Activated CD4-positive, alpha-beta T cell treated with anti-CD3 and anti-CD28 coated beads, Interleukin-2, amount 10 ng/mL, durations not matched to agents 24 days and 14 days (primary cell): ENCODE measurements at places on chromosomes 11 and 22. TPM values are rescaled to one million over a fixed set of nuclear protein-coding genes. Genes with fewer than 3 reads are reported as not detected.

DNA sequence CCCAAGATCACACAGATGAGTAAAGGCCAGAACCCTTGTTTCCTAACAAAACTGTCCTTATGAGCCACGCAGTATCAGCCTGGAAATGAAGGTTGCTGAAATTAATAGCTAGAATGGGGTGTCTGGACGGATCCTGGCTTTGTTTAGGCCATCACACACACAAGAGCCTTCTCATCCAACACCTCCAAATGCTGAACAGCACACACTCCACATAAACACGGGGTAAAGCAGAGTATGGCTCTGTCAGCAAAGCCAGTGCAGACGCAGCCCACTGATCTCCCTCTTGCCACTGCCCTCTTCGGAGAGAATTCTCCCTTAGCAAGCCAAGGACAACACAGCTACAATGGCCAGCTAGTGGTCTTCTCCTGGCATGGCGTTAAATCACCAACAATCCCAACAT, 392.6 kb upstream of the SYN3 start:
- H3K4me3 ChIP-seq, result no peak overlapping the region
- H3K27me3 ChIP-seq, result no peaks in the 10 kb centered on the region
- no peak for DNase-seq
- H3K4me1 ChIP-seq, result no peaks in the 10 kb centered on the region
- H3K36me3 ChIP-seq, result no peaks in the 10 kb centered on the region
- no peak overlapping the region for H3K27ac ChIP-seq

DNA sequence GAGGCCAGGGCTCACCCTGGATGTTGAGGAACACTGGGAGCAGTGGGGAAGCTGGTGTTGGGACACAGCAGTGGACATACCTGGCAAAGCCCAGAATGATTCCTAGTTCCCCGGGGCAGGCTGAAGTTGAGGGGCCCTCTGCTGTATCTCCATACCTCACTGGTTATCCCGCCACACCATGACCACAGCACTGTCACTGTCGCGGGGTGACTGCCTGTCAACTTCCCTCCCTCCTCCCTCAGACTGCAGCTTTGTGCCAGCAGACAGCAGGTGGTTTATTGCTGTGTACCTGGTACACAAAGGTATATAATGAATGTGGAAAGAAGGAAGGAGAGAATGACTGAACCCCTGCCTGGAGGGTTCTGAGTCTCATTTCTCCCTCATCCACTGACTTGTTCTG, 318.7 kb downstream of the TMEM135 start:
- H3K4me1 ChIP-seq, result peaks cover 12% of the 10 kb centered on the region
- DNase-seq, result no peak
- no peaks in the 10 kb centered on the region for H3K36me3 ChIP-seq
- peaks cover 9% of the 10 kb centered on the region for H3K27me3 ChIP-seq
- H3K27ac ChIP-seq, result no peak overlapping the region

DNA sequence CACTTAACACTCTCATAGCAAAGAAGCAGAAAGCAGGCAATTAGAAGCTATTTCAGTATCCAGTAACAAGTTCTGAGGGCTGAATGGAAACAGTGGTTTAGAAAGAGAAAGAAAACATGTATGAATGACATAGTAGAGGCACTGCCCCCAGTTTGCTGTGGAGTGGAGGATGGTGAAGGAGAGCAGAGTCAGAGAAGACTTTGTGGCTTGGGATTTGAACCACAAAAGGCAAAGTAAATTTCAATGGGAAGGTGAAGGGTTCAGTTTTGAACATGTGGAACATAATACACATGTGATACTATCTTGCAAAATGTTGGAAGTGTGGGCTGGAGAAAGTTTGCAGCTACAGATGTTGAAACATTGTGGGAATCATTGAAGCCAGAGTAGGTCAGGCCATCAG, 81.4 kb downstream of the SNX19 start:
- no peak overlapping the region for H3K4me3 ChIP-seq
- DNase-seq, result no peak
- H3K36me3 ChIP-seq, result peaks cover 2% of the 10 kb centered on the region
- no peaks in the 10 kb centered on the region for H3K4me1 ChIP-seq
- H3K27me3 ChIP-seq, result peaks cover 21% of the 10 kb centered on the region

The STK33 gene
- total RNA-seq, result 0.57 and 0.63 TPM in 2 replicates

The C1QTNF6 gene
- 6.0 and 6.9 TPM in 2 replicates for total RNA-seq

The MS4A3 gene
- not detected in 2 replicates for total RNA-seq

The LRRC4C gene
- total RNA-seq, result not detected in 2 replicates
